T47D (cell line): ENCODE measurements at places on chromosomes 16 and 17.

DNA sequence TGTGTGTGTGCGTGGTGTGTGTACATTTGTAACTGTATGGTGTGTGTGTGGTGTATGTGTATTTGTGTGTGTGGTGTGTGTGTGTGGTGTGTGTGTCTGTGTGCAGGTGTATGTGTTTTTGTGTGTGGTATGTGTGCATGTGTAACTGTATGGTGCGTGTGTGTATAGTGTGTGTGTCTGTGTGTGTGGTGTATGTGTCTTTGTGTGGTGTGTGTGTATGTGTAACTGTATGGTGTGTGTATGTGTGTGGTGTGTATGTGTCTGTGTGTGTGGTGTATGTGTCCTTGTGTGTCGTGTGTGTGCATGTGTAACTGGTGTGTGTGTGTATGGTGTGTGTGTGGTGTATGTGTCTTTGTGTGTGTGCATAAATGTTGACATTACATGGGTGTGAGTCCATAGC is 163.7 kb upstream of the PLCG2 start:
- no peak for DNase-seq

DNA sequence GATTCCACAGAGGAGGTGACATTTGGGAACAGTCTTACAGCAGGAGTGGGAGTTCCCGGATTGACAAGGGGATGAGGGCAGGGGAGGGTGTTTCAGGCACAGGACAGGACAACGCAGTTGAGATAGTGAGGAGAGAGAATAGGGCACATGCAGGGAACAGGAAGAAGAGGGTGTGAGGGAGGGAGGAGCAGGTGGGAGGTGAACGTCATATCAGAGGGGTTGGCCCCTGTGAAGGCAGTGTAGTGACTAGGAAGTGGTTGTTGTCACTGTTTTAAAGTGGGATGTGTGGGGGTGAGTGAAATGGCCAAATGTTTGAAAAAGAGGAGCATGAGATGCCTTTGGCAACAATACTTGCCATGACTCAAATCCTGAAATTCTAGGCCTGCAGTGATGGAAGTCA is 12.2 kb downstream of the PRKCB start:
- DNase-seq, result no peak

DNA sequence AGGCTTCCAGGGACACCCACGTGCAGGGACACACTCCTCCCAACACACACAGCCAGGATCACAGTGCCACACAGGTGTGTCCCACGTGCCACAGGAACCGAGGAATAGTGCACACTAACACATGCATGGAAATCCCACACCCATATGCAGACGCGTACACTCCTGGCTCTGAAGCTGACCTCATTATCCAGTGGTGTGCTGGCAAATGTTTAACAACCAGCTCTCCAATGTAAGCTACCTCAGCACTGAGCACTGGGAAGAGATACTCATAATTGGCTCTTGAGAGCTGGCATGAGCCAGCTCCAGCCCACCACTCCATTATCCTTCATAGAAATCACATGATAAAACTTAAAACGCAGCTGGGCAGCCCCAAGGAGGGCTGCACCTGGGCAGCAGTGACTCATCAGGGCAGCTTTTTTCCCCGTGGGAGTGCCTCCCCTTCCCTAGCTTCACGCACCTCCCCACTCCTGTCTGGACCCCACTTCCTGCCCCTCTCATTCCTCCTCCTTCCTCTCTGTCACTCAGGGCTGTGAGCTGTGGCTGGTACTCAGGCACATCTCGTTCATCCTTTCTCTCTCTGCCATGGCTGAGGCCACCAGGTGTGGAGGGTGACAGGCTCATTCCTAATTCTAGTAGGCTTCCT is 14.9 kb upstream of the TBX21 start:
- no peak for DNase-seq

DNA sequence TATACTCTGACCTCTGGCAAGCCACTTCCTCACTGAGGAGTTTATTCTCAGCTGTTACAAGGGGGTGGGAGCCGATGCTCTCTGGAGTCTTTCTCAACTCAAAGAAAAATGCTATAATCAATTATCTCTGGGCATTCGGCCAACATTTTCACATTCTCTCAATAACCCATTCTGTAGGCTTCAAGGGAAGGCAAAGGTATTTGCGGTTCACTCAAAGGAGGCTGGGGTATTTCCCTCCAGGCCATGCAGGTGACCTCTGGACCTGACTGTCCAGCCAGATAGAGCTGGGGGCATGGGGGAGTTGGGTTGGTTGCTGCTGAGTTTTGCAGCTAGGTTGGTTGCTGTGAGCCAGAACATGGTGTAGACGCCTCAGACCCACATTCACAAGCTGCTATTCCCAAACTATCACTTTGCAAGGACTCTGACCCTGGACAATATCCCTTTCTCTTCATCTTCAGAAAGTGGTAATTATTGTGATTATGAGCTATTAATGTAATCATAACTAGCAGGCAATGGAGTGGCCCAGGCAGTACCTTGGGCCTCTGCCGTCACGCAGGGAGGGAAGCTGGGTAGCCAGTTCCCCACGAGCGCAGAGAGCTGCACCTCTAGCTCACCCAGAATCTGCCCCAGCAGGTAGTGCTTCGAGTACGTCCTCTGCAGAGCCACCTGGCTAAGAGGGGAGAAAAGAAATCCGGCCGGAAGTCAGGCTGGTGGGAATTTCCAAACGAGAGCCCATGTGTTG is 42.1 kb downstream of the AIPL1 start:
- no peak for DNase-seq

DNA sequence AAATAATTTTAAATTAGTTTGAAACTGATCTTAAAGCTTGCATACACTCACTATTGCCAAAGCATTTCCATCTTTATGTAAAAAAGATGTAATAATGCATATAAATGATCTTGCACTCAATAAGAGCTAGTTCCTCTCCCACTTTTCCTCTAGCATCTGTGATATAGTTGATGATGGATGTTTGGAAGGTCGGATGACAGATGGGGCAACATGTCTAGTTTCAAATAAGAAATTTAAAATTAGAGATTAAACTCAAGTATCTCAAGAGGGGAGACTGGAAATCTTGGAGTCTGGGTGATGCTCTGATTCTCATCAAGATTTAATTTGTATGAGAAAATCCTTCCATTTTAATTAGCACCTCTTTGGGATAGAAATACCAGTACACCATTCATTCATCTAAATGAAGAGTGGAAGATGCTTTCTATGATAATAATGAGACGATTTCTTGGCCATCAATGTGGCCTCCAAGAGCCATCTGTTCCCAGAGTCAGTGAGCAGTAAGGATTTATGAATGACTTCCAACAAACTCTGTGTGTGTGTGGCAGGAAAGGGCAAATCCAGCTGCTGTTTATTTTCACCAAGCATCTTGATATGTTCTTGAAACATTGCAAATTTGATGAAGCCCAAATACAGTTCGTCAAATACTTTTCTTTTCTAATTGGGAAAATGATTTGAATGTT is 616.3 kb upstream of the CDH8 start:
- DNase-seq, result no peak

GRCh38 chr17:40303009-40303657 is 5.8 kb upstream of the RARA start:
- DNase-seq, result no peak
